ENCODE measurements at places on chromosomes 6 and 20. TPM values are rescaled to one million over a fixed set of nuclear protein-coding genes. Genes with fewer than 3 reads are reported as not detected.

HEY2 gene
- 57.5 TPM for total RNA-seq

CDH22 gene
- total RNA-seq: 5.2 TPM

CARMIL1 gene
- total RNA-seq: 5.4 TPM

ENPP4 gene
- 20.0 TPM for total RNA-seq

DNA sequence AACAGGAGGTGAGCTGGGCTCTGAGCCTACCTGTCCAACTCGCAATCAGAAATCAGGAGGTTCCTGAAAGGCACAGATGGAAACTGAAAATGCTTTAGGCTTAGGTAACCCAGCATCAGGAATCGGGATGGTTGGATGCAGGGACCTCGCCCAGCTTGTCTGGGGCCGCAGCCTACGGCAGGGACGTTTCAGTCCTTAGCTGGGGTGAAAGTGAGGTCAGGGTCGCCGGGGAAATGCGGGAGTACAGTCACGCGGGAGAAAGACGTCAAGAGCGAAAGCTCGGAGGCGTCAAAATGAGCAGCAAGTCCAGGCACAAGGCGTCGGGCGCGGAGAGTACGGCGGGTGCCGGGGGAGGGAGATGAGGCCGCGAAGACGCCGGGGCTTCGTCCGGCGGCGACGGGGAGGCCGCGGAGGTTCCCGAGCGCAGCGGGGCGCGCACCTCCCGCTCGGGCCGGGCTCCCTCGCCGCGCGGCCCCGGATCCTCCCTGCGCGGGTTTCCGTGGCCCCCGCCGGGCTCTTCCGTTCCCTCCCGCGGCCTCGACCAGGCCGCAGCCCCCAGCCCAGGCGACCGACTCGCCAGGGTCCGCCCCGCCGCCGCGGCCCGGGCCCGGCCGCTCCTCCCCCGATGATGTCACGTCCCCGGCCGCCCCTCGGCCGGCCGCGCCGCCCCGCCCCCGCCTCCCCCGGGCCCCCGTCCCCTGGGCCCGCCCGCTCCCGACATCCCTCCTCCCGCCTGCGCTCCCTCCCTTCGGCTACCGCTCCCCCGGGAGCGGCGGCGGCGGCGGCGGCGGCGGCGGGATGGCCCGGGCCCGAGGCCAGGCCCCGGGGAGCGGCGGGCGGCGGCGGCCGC, at the start of gene EBF4:
Gene EBF4 (plus strand): TSS at position 745 of the 850 bp plus-strand sequence. CDS start 866 bp downstream, outside the sequence.
- no peak for DNase-seq

- no peak for DNase-seq
These were observed 260.0 kb downstream of the ZFAND3 start for GRCh38 chr6:38079537-38079936.

GRCh38 chr20:59071216-59071615, 28.6 kb upstream of the PRELID3B start:
- no peak for DNase-seq

GRCh38 chr6:15170126-15170525, 75.7 kb upstream of the JARID2 start:
- DNase-seq: no peak

DNA sequence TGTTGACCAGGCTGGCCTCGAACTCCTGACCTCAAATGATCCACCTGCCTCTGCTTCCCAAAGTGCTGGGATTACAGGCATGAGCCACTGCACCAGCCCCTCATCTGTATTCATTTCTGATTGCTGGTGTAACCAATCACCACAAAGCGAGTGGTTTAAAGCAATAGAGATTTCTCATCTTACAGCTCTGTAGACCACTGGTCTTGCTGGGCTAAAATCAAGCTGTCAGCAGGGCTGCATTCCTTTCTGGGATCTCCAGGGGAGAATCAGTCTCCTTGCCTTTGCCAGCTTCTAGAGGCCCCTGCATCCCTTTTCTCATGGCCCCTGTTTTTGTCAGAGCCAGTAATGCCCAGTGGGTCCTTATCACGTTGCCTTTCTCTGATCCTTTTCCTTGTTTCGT, 49.9 kb upstream of the PMEPA1 start:
- DNase-seq: no peak

DNA sequence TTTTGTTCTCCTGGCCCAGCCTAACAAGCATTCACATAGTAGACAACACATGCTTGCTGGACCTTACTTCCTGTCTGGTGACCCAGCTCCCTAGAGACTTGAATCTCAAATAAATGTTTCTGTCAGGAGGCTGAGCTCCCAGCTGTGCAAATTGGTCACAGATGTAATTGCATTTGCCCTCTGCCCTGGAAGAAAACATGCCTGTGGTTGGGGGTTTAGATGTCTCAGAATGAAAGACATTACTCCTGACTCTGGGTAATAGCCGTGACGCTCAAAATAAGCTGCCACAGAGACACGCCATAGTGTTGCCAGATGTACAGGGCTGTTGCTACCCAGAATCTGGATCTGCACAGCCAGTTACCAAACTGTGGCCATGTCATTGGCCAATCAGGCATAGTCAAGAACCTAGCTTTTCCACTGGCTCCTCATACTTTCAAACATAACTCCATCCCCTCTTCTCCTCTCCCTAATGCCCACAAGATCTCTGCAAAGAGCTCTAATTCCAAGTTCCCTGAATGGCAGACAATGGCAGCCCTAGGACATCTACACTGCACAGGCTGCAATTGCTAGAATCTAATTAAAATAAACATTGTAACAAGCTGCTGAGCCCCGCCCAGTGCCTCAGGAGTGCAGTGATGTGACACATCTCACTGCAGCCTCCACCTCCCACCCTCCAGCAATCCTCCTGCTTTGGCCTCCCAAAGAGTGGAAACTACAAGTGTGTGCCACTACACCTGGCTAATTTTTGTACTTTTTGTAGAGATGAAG, 32.8 kb upstream of the GMPR start:
- no peak for DNase-seq

DNA sequence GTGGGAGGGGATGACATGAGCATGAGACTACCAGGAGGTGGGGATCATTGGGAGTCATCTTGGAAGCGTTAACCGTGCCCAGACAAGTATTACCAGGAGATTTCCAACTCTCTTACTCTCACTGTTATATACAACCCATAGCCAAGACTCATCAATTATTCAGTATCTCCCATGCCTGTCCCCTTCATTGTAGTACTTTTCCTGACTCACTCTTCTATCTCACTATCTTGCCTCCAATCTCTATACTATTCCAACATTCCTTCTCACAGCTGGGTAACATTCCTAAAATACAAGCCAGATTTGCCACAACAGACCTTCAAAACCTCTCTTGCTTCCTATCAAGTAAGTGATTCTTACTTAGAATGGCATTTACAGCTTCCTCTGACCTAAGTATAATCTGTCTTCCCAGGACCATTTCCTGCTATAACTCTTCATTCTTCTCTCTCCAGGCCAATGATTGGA, 226.3 kb upstream of the SMLR1 start:
- no peak for DNase-seq

- DNase-seq: no peak
These were observed 62.7 kb upstream of the ISM1 start for GRCh38 chr20:13158369-13158768.

- DNase-seq: no peak
These were observed 447.3 kb upstream of the GJE1 start for GRCh38 chr6:141685416-141685815.

DNA sequence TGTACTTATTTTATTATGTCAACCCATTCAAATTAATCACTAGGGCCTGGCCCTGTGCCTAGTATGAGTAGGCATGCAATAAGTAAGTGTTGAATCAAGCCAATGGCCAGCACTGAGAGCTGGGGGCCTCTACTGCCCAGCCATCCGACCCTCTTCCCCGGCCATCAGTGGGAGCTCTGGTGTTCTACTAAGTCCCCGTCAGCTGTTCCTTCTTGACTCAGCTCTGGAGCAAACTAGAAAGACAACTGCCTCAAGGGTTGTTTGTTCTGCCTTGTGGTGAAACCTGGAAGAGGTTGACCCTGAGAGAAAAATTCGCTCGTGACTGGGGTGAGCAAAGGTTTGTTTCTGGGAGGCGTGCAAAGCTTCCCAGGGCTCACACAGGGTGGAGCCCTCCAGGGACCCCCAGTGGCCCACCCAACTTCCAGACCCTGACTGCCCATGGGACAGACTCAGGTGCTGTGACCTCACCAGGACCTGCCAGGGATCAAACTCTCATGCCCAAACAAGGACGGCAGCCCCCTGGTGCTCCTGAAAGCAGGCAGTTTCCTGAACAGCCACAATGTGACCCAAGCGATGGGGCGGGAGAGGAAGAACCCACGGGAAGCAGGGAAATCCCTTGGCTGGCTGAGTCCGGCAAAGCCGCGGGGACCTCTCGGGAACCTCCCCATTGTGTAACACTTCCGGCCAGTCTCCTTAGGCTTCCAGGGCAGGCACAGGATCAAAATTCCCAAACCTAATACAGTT, 50.4 kb downstream of the BANF2 start:
- DNase-seq: peak; percentile 81

GRCh38 chr6:149831308-149831820, 32.8 kb downstream of the LRP11 start:
- no peak for DNase-seq

DNA sequence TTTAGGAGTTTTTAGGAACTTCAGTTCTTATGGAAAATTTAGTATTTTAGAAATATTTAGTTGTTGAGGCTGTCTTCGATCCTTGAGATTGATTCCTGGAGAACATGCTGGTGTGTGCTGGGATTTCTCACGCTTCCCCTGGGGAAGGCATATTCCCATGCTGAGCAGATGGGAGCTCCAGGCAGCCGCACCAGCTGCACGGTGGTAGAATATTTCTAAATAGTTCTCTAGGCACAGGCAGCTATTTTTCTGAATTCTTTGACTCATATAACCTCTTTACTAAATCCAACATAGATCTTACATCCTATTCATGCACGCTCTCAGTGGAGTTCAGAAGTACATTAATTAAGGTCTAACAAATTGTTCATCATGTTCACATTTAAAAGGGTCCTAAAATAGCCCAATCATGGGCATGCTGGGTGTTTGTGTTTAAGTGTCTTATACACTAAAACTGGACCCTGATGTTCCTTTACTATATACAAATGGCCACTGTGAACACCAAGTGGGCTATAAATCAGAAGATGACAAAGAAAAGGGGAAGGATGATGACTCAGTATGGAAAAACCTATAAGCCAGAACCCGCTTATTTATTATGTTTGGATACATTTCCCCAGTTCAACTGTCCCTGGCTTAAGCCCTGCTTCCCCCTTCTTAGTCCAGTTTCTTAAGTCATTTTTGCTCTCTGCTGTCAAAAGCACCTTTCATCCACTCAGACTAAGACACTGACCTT, 138.5 kb downstream of the UST start:
- no peak for DNase-seq

GRCh38 chr6:54115966-54116365, 4.7 kb downstream of the MLIP start:
- no peak for DNase-seq

GRCh38 chr6:1424306-1424927, 35.0 kb downstream of the FOXF2 start:
- DNase-seq: no peak

GRCh38 chr6:64890609-64891008, 816.4 kb downstream of the EYS start:
- DNase-seq: no peak

DNA sequence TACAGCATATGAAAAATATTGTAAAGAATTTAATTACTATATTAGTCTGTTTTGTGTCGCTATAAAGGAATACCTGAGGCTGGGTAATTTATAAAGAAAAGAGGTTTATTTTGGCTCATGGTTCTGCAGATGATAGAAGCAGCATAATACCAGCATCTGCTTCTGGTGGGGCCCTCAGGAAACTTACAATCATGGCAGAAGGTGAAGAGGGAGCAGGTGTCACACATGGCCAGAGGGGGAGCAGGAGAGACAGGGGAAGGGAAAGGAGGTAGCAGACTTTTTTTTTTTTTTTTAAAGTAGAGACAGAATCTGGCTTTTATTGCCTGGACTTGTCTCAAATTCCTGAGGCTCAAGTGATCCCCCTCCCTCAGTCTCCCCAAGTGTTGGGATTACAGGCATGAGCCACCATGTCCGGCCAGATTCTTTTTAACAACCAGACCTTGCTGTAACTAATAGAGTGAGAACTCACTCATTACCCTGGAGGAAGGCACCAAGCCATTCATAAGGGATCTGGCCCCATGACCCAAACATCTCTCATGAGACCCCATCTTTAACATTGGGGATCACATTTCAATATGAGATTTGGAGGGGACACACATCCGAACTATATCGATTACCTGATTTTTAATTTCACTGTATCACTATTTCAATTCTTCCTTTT, 64.6 kb downstream of the MAN1A1 start:
- DNase-seq: no peak

DNA sequence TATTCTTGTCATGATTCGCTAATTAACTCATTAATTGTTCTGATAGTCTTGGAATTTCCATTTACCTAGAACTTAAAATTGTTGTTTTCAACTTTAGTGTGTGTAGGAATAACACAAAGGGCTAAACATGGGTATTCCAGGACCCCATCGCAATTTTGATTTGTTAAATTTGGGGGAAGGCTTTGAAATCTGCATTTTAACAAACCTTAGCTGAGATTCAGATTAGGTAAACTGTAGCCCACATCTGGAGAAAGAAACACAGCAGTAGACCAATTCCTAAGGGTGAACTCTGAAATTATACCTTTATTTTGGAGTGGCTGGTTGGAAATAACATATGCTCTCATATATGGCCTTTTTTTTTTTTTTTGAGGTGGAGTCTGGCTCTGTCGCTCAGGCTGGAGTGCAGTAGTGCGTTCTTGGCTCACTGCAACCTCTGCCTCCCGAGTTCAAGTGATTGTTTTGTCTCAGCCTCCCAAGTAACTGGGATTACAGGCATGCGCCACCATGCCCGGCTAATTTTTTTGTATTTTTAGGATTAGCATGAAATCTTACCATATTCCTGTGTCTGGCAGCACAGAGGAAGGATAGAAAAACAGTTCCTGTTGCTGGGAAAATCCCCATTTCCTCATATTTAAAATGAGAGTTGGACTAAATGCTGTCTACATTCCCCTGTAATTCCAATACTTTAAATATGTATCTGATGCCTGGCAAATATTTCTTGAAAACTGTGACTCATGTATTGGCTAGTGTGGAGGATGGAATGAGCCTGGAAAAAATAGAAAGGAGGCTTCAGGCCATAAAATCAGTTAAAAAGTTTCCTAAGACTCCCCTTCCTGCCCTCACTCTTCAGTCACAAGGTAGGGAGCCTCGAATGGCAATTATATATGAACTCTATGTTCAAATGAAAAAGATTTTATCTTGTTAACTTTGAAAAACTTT, 96.7 kb upstream of the FAM184A start:
- DNase-seq: no peak

DNA sequence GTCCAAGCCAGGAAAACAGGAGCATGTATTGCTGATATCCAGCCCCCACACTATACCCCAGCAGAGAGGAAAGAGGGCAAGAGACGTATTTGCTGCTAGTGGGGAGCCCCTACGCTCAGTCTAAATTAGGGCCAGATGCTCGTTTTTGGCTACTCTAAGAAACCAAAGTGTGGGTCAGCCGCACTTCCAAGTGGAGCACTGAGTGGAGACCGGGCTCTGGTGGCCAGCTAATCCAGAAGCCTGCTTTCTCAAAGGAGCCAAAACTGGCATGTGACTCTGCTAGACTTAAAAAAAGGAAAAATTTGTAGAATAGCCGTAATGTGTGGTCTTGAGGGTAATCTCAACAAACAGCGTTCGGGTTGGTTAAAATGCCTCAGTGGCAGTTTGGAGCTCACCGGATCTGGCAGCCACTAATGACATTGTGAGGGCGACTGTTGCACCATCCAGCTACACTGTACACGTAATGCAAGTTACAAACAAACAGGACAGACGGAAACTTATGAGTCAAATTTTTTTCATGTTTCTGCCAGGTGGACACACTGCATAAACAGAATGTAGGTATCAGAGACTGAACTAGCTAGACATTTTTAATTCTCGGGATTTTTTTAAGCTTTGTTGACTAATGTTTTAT, 230.9 kb downstream of the FOXC1 start:
- no peak for DNase-seq

GRCh38 chr20:62489186-62489931, 13.6 kb upstream of the GATA5 start:
- no peak for DNase-seq

Measured in Right ventricle myocardium inferior (tissue), 1 donor.